ENCODE measurements at places on chromosomes 6 and 20. TPM values are rescaled to one million over a fixed set of nuclear protein-coding genes. Genes with fewer than 3 reads are reported as not detected.
A peak's percentile ranks its signal among the peaks of the same experiment; 100 is the strongest.

DNA sequence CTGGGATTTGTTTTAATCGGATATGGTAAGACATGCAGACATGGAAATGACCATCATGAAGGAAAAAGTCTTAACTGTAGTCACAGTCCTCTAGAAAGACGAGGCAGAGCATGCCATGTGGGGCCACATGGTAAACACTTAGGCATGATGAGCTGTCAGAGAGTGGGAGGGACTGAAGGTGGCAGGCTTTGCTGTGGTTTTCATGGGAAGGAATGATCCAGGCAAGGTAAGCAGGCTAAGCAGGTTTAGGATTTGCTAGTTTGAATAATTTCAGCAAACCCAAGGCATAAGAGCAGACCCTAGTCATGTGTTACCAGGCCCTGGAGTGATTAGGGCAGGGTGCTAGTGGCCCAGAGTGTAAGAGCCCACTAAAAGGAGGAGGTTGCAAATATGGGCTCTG, 47.2 kb upstream of the STMND1 start:
- DNase-seq, result no peak

- no peak for DNase-seq
Observed at GRCh38 chr6:53320964-53321363, 27.8 kb downstream of the ELOVL5 start.

The MOCS1 gene
- 70.0 TPM for total RNA-seq

DNA sequence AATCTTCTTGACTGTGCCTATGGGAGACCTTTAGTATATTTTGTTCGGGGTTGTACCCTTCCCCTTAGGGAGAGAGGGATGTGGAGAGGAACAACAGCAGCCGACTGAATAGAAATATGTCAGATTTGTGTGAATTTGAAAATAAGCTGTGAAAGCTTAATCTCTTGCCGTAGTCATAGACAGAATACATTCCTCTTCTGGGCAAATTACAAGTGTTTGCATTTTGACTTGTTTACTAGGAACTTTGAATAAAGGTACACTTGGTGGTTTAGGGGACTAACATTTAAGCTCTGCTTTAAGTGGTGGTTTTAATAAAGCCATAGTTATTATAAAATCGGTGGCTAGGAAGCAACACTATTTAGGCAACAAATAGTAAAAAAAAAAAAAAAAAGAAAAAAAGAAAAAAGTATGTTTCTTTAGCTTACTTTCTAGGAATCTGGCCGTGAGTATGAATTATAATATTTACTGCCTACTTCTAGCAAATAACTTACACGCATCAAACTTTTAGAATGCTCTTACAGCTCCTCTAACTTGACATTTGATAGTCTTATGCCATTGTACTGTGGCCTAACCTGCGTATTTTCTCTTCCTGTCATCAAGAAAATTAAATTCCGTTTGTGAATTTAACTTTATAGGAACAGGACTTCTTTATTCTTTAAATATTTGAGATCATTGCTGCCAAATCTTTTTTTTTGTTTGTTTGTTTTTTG, 65.1 kb downstream of the ZBTB2 start:
- DNase-seq, result no peak

The WFDC10B gene
- not detected for total RNA-seq

- DNase-seq, result peak; percentile 72
Observed at GRCh38 chr20:41178904-41179432, 41.6 kb downstream of the PLCG1 start.

DNA sequence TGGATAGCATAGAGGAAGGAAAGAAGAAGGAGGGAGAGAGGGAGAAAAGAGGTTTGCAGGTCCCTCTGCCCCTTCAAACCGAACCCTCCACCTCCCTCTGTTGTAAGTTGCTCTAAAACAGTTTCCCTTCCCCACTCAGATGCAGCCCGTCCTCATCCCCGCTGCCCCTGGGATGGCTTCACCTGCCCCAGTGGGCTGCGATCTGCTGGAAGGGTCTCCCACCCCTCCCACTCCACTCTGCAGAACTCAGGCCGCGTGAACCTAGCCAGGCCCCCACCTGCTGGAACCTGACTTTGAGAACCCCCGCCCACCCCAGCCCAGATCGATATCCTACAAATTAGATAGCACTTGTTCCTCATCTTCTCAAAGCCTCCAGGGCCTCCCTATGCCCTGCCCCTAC, 190.8 kb downstream of the DLL1 start:
- peak; percentile 24 for DNase-seq

DNA sequence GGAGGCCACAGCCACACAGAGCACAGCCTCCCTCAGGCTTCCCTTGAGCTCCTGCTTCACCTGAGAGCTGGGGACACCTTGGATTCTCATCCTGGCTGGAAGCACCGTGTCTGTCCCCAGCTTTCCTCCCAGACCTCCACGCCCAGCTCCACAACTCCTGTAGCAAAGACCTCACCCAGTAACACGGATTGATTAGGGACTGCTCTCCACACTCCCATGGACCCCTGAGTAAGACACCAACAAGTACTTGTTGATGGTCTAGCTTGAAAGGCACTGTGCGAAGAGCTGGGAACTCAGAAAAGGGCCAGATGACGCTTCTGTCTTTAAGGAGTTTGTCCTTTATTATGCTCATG, 109.6 kb downstream of the DLL1 start:
- peak; percentile 47 for DNase-seq

The SIGLEC1 gene
- total RNA-seq, result 45.1 TPM

The MYBL2 gene
- total RNA-seq, result not detected

The LAMA5 gene
- total RNA-seq, result 126 TPM

DNA sequence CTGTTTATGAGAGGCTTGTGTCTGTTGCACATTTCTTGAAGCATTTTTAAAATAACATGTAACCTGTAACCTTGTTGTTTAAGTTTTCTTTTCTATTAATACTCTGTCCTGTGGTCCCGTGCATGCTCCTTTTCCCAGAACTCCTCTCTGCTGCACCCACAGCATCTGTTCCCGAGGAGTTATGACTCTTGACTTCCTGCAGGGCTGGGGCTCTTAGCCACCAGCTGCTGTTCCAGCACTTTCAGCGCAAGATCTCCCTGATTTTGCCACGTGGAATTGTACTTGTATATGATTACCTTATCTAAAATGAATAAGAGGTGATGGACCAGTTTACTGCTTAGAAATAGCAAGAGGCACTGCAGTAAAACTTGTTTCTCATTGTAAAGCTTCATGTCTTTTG, 150.6 kb downstream of the QKI start:
- no peak for DNase-seq

The RALGAPB gene
- total RNA-seq, result 29.7 TPM

DNA sequence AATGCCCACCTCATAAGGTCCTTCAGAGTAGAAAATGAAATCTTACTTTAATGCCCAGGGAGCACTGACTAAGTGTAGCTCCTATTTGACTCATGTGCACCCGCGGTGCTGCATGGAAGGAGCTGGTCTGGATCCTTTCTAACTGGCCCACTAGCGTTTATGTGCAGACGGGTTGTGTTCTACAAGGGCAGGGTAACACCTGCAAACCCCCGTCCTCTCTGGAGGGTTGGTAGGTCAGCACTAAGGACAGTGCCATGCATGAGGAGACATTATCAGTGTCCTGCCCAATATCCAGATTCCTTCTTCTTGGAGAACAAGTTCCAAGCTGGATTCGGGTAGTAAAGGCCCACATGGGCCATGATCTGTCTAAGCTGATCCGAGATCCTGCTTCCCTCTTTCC, 140.3 kb downstream of the ANKRD60 start:
- DNase-seq, result peak; percentile 35

DNA sequence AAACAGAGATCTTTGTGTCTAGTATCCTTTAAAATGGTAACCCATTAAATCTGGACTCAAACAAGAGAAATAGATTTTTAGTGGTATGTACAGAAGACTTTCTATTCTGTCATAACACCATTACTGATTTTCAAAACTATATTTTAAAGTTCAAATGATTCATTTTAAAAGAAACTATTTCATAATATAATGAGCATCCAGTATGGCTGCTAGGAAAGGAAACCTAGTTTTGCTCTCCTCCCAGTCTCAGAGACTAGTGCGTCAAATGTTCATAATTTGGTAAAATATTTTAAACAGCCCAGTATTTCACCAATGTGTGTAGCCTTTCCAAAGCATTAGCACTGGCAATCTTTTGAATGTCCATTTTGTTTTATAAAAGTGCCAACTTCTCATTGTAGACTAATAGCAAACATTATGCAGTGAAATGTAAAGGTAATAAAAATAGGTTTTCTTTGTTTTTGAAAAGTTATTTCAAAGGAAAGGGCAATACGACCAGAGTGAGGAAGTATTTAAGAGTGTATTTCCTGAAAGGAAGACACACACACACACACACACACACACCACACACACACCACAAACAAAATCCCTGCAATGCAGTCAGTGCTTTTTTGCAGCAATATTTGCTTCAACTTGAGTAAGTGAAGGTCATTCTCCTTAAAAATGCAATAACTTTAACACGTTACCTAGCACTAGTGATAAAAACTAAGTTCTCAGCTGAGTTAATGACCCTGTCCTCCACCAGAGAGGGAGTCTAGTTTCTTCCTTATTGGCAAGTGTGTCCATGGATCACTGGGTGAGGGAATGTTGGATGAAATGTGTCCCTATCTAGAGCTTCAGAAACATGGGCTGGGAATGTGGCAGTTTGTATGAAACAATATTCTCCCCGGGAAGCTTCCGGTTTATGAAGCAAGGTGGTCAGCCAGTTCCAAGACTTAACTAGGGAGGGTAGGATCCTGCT, 4.6 kb downstream of the PPP1R3G start:
- DNase-seq, result no peak

The BFSP1 gene
- total RNA-seq, result not detected

DNA sequence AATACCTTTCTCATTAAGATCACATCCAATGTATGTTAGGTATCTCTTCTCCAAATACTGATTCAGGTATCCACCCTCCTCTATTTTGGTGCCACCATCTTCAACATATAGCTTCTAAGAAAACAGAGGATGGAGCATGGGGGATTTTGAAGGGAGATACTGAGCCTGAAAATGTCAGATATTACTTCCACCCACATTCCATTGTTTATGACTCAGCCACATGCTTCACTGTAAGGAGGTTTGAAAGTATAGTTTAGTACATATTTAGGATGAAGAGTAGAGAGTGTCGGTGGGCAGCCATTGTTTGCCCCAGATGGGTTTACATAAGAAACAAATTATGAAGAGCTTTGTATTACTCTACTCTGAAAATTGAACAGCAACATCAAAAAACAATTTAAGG, 286.7 kb downstream of the TFAP2B start:
- DNase-seq, result no peak

DNA sequence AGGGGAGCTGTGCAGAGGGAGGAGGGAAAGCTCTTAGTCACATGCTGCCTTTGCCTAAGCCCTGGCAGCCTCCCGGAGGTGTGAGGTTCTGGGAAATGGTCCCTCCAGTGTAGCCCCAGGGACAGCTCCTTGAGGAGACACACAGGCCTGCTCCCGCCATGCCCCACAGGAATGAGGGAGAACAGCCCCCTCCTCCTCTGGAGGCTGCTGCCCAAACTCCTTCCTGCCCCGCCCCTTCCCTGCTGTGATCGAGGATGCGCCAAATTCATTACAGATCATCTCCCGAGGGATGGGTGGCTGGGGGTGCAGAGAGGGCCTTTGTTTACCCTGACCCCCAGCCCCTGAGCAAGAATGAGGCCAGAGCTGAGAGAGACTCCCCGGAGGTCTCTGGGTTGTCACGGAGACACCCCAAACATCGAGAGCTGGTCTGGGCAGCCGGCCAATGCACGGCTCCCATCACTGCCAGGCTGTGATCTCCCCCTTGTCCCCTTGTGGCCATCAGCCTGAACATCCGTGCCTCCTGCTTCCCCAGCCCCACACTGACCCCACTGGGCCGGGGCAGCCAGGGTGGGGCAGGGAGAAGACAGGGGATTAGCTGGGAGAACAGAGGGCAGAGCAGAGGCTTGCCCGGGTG, 8.4 kb downstream of the CYP21A2 start:
- DNase-seq, result no peak

The TRIM10 gene
- total RNA-seq, result not detected

The PGC gene
- total RNA-seq, result not detected

DNA sequence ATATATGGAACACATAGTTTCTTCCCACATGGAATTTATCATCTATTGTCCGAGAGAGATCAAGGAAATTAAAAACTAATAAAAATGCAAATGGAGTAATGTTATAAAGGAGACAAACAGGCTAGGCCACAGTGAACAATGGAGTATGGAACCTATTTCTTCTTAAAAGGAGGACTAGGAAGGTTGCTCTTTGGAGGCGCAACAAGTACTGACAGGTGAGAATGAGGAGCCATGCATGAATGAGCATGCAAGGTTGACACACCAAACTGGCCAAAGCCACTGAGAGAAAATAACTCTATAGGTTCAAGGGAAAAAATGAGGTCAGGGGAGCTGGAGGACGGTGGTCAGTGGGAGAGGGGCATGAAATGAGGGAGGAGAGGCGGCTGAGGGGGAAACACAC, 40.9 kb downstream of the PSMB1 start:
- no peak for DNase-seq

DNA sequence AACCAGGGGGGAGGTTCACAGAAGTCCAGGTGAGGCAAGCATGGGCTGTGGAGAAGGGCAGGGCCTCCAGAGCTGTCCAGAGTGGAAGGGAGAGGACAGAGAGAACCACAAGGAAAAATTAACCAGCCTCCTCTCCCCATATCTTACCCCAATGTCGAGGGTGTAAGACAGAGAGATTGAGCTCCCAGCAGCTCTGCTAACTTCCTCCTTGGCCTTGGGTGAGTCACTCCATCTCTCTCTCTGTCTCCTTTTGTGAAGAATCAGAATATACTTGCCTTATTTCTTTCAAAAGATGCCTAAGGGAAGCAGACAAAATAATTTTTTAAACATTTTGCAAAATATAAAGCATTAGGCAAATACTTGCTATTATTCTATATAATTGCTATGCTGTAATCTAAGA, 58.3 kb upstream of the IYD start:
- DNase-seq, result no peak

GRCh38 chr6:149248693-149249369, 68.7 kb upstream of the TAB2 start:
- DNase-seq, result no peak

GRCh38 chr6:25641940-25642666, 9.9 kb upstream of the SCGN start:
- DNase-seq, result no peak

DNA sequence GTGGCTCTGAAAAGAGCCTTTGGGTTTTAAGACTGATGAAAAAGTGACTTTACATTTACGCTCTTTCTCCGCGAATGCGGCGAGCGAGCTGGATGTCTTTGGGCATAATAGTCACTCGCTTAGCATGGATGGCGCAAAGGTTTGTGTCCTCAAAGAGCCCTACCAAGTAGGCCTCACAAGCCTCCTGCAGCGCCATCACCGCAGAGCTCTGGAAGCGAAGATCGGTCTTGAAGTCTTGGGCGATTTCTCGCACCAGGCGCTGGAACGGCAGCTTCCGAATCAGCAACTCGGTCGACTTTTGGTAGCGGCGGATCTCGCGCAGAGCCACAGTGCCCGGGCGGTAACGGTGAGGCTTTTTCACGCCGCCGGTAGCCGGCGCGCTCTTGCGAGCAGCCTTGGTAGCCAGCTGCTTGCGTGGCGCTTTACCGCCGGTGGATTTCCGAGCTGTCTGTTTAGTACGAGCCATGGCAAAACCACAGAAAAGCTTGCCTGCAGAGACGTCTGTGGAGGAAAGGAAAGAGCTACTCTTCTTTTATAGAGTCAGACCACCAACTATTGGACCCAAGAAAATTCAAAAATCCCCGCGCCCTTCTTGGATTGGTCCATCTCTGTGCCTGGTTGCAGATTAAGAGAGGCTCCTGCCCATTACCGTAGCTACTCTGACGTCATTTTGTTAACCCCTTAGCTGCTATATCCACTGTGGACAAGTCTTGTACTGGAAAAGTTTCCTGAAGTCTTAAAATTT, 55.5 kb upstream of the HFE start:
- DNase-seq, result no peak

- no peak for DNase-seq
Observed at GRCh38 chr20:50341880-50342637, 151.4 kb downstream of the CEBPB start.

The TAP1 gene
- total RNA-seq, result 41.6 TPM

GRCh38 chr6:37521674-37522073, 22.0 kb upstream of the CCDC167 start:
- no peak for DNase-seq
